Smooth muscle cell of the pulmonary artery (primary cell): ENCODE measurements at places on chromosomes 4 and X. TPM values are rescaled to one million over a fixed set of nuclear protein-coding genes. Genes with fewer than 3 reads are reported as not detected.

SERPINA7 gene
- not detected in 2 replicates for total RNA-seq

SPANXB1 gene
- total RNA-seq, result not detected in 2 replicates

NKX3-2 gene
- 0.13 TPM in 1 of 2 replicates, not detected in the other for total RNA-seq

MBNL3 gene
- total RNA-seq, result 1.3 TPM in 2 replicates

NPFFR2 gene
- not detected in 2 replicates for total RNA-seq

PNCK gene
- total RNA-seq, result 0.72 and 3.1 TPM in 2 replicates

ADH1B gene
- total RNA-seq, result 22.1 and 685 TPM in 2 replicates

MAOB gene
- 1.7 and 4.2 TPM in 2 replicates for total RNA-seq

CDX4 gene
- total RNA-seq, result not detected in 2 replicates

TRIM75 gene
- total RNA-seq, result not detected in 2 replicates

ANXA10 gene
- total RNA-seq, result 5.5 and 18.4 TPM in 2 replicates

VCX3B gene
- total RNA-seq, result not detected in 2 replicates

DNAAF6 gene
- not detected in 2 replicates for total RNA-seq

WDR45 gene
- total RNA-seq, result 42.9 and 44.4 TPM in 2 replicates
